HCT116 (cell line): ENCODE measurements at places on chromosomes 3 and 15.

DNA sequence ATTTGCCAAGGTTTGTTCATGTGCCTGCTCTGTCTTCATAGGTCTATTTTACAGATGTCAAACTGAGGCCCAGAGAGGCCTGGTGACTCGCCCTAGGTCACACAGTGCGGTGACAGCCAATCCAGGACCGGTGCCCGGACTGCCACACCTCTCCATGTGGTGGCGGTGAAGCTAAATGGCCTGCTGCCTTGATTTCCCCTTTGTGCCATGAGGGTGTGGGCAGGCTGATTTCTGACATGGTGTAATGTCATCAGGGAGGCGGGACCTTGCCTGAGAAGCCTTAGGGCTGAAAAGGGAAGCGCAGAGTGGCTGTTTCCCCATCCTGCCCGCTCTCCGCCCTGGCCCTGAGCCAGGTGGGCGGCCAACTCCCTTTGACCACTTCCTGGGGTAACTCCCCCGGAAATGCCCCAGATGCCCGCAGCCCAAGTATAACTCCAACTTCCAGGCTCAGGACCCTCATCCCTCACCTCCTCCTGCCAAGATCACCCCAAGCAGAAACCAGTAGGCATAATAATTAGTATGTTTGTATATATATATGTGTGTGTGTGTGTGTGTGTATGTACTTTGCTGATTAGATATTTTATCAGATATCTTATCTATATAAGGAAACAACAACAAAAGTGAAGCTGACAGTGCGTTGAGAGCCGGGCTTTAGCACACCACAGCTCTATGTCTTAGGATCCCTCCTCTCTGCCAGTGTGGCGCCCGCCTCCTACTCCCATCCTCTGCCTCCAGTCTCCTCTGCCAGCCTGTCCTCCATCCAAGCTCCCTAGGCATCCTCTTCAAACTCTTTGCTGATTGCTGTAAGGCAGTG is 63.9 kb downstream of the IQSEC1 start:
- no peak for DNase-seq

GRCh38 chr3:80087767-80088166 is 320.0 kb upstream of the ROBO1 start:
- no peak for DNase-seq

DNA sequence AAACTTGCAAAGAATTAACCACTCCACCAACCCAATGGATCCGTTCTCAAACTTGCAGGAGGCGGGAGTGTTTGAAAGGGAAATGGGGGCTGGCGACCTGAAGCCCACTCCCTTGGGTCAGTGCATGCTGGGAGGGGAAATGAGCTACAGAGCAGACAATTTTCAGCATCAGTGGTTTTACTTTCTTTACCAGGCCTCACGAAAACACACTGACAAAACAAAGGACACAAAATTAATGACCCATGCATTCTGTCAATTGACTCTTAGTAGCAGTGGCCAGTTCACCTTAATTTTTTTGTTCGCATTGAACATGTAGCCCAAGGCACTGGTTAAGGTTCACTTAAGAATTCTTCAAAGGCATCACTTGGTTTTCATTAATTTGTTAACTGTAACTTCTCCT is 413.5 kb downstream of the MECOM start:
- DNase-seq: no peak

GRCh38 chr3:170584585-170585007 is 1.3 kb downstream of the SLC7A14 start:
- DNase-seq: no peak

GRCh38 chr3:197494366-197495058 is 61.3 kb downstream of the BDH1 start:
- no peak for DNase-seq

GRCh38 chr3:143832433-143832832 is 15.8 kb downstream of the SLC9A9 start:
- DNase-seq: no peak

GRCh38 chr3:8739757-8740504 is 6.3 kb downstream of the CAV3 start:
- DNase-seq: peak; percentile 85

GRCh38 chr3:155078711-155079467 is 1.2 kb upstream of the MME start:
- no peak for DNase-seq

- DNase-seq: no peak
Observed at GRCh38 chr15:69538379-69538778, 85.8 kb downstream of the RPLP1 start.

DNA sequence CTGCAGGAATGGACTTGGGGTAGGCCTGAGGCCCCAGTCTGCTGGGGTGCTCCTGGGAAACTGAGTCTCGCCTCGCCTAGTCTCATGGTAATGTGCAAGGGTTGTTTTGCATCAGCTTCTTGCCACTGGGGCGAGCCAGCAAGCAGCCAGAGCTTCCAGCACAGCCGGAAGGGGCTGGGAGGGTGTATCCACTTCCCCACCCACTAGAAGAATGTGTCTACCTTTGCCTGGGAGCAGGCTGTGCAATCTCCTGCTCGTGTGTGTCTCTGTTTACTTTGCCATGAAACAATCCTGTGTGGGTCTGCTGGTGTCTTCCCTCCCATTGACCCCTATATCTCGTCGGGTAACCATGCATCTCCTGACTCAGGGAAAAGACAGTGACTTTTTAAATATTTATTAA is 21.8 kb upstream of the ERICH6 start:
- no peak for DNase-seq

GRCh38 chr15:39618063-39618823 is 37.4 kb downstream of the THBS1 start:
- no peak for DNase-seq

DNA sequence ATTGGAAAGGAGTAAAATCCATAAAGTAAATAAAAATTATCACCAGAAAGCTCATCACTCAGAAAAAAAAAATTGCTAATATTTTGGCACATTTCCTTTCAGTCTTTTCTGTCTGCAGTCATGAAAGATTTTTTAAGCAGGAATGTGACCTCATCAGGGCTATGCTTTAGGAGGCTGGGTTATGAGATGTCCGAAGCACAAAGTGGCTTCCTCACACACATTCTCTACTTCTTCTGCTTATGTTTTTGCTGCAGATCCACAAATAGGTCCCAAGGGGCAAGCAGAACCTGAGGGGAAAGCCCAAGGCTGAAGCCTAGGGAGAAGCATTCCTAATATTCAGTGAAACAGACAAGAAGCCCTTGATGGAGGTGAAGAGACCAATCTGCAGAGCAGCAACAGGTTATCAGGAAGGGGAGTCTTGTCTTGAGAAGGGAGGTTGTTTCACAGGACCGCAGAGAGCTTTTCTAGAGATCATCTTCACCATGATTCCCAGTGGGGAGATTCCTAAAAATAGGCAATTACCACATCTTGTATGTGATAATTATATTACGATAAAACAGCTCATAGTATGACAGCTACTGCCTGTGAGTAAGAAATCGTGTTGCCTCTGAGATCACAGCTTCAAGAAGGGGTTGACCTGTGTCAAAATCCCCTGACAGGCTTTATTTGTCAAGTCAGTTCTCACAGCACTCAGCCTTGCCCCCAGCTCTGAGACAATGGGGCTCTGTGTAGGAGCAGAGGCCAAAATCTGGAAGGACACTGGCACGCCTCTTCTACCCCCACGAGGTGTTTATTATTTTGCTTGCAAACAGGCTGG is 60.5 kb downstream of the IGF2BP2 start:
- DNase-seq: no peak

GRCh38 chr15:25504307-25504706 is 65.5 kb upstream of the UBE3A start:
- no peak for DNase-seq

GRCh38 chr3:109995377-109995776 is 658.0 kb upstream of the DPPA4 start:
- DNase-seq: no peak
